ENCODE measurements at places on chromosomes 12 and 14. TPM values are rescaled to one million over a fixed set of nuclear protein-coding genes. Genes with fewer than 3 reads are reported as not detected.

GRCh38 chr12:77033658-77034536 lies 31.5 kb downstream of the E2F7 start:
- no peak for DNase-seq
- H3K4me3 ChIP-seq: no peak overlapping the region
- no peak overlapping the region for H3K27ac ChIP-seq
- no peaks in the 10 kb centered on the region for H3K4me1 ChIP-seq

GRCh38 chr12:109451400-109451799 lies 25.7 kb downstream of the KCTD10 start:
- no peak overlapping the region for H3K27ac ChIP-seq
- peaks cover 8% of the 10 kb centered on the region for H3K36me3 ChIP-seq
- H3K4me1 ChIP-seq: no peaks in the 10 kb centered on the region
- H3K4me3 ChIP-seq: no peak overlapping the region
- no peaks in the 10 kb centered on the region for H3K27me3 ChIP-seq

DNA sequence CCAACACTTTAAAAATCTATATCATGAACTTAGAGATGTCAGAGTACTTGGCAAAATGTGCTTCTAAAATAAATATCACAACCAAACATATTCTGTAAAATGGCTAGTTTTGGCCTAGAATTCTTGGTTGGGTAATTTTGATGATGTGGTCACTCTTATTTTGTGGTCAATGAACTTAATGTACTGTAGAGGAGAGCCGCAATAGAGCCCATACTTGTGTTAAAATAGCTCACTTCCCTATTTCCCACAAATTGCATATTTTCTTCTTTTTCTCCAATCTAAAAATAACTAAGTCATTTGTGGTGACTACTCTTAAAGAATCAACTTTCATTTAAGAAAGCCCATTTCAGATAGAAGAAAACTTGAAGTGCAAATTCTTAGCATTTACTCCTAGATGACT lies 619.4 kb downstream of the CCER1 start:
- H3K27me3 ChIP-seq: no peaks in the 10 kb centered on the region
- DNase-seq: no peak
- no peaks in the 10 kb centered on the region for H3K36me3 ChIP-seq
- H3K4me3 ChIP-seq: no peak overlapping the region
- H3K27ac ChIP-seq: no peak overlapping the region
- H3K4me1 ChIP-seq: no peaks in the 10 kb centered on the region

GRCh38 chr12:130791629-130792028 lies 47.4 kb downstream of the STX2 start:
- no peak overlapping the region for H3K4me3 ChIP-seq
- H3K27ac ChIP-seq: no peak overlapping the region
- no peaks in the 10 kb centered on the region for H3K27me3 ChIP-seq
- no peak for DNase-seq
- peaks cover 14% of the 10 kb centered on the region for H3K36me3 ChIP-seq
- no peaks in the 10 kb centered on the region for H3K4me1 ChIP-seq

GRCh38 chr12:52232203-52232673 lies 805 bp upstream of the KRT7 start:
- no peaks in the 10 kb centered on the region for H3K36me3 ChIP-seq
- no peaks in the 10 kb centered on the region for H3K4me1 ChIP-seq
- DNase-seq: no peak
- no peak overlapping the region for H3K27ac ChIP-seq

DNA sequence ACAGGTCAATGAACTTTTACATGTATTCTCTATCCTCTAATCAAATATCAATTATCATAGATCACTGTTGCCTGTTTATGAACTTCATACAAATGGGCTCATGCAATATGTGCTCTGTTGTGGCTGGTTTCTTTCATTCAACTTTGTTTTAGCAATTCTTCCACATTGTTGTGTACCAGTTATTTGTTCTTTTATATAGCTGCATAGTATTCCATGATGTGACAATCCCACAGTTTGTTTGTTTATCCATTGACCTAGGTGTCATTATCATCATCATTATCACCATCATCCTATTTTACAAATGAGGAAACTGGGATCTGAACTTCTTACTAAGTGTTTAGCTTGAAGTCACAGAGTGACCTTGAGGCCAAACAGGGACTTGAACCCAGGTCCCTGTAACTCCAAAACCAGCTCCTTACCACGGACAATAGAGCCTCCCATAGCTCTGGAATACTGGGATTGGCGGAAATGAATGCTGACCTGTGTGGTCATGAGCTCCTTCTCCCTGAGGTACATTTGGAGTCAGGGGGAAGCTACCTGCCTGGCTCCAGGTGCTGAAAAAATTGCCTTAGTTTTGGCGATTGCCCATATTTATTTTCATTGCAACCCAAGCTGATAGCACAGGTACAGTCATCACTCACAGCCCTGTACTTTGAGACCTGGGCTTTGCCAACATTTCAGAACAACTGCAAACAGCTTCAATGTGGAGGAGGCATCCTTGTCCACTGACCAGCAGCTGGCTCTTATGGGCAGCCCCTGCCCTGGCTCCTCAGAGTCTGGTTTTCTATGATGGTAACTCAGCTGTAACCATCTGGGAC lies 9.2 kb downstream of the ZFP36L1 start:
- H3K27ac ChIP-seq: no peak overlapping the region
- H3K27me3 ChIP-seq: no peaks in the 10 kb centered on the region
- no peak overlapping the region for H3K4me3 ChIP-seq
- peaks cover 3% of the 10 kb centered on the region for H3K4me1 ChIP-seq
- peaks cover 12% of the 10 kb centered on the region for H3K36me3 ChIP-seq

DNA sequence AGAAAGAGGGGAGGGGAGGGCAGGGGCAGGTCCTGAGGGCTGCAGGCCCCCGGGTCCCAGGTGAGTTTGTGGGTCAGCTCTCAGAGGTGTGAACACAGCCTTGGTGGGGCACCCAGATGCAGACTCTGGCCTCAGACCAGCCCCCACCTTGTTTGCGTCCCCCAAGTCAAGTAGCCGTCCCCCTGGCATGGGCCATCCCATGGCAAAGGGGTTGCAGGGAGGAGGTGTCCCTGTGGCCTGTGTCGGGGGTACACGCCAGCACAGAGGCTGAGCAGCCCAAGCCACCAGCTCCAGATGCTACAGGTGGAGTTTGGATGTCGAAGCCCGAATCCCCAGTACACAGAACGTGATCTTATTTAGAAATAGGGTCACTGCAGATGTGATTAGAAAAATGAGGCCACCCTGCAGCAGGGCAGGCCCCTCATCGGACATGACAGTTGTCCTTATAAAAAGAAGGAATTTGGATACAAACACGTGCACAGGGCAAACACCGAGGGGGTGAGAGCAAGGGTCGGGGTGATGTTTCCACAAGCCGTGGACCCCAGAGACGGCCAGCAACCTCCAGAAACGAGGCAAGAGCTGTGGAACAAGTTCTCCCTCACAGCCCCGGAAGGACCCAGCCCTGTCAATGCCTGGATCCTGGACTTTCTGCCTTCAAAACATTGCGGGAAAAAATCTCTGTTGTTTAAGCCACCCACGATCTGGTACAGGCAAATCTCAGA lies 141.2 kb upstream of the C14orf180 start:
- no peak overlapping the region for H3K27ac ChIP-seq
- peaks cover 3% of the 10 kb centered on the region for H3K4me1 ChIP-seq
- no peak for DNase-seq
- no peaks in the 10 kb centered on the region for H3K27me3 ChIP-seq

- no peaks in the 10 kb centered on the region for H3K36me3 ChIP-seq
- peaks cover 43% of the 10 kb centered on the region for H3K4me1 ChIP-seq
- H3K4me3 ChIP-seq: no peak overlapping the region
- no peaks in the 10 kb centered on the region for H3K27me3 ChIP-seq
- no peak for DNase-seq
- no peak overlapping the region for H3K27ac ChIP-seq
These were observed 16.1 kb upstream of the GRIP1 start for GRCh38 chr12:66694666-66695613.

GRCh38 chr14:24632761-24633160 lies 1.2 kb downstream of the GZMB start:
- H3K36me3 ChIP-seq: no peaks in the 10 kb centered on the region
- no peak overlapping the region for H3K27ac ChIP-seq
- DNase-seq: no peak
- no peaks in the 10 kb centered on the region for H3K27me3 ChIP-seq

GRCh38 chr12:13052421-13052820 lies 8.2 kb downstream of the FAM234B start:
- H3K36me3 ChIP-seq: no peaks in the 10 kb centered on the region
- H3K27ac ChIP-seq: no peak overlapping the region
- no peaks in the 10 kb centered on the region for H3K4me1 ChIP-seq
- H3K4me3 ChIP-seq: no peak overlapping the region

DNA sequence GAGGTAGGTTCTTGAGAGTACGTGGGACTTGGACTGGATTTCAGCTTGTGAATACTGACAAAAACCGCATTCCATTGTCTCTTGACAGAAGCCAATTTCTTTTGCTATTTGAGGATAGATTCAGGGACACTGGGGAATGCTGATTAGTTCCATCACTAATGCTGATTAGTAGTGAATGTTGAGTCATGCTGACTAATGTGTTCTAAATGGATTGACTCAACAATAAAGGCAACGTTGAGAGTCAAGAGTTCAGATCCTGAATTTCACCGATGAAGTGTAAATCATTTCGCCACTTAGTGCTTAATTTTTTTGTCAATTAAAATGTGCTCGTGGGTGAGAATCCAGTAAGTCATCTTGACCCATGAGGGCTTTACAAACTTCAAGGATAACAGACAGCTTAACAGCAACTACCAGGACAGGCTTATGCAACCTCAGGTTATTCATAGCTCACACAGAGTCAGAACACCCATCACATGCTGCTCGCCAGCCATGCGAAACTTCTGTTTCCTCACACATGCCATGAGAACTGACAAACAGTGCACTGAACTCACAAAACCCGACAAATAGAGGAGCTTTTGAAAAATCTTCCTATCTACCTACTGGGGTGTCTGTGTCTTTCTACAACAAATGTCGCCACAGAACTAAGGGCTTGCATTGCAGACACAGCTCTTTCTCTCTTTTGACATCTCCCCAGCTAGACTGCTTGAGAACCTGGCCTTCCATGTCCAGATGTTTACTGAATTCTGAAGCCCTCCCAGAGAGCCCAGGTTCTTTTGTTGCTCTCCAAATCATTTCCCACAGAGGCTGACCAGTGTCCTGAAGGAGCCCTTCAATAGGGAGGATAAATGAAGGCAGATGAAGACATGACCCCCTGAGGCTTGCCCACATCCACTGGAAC lies 316.4 kb downstream of the ZFP36L1 start:
- no peak for DNase-seq
- H3K36me3 ChIP-seq: no peaks in the 10 kb centered on the region
- no peaks in the 10 kb centered on the region for H3K27me3 ChIP-seq
- no peak overlapping the region for H3K27ac ChIP-seq
- H3K4me1 ChIP-seq: peaks cover 6% of the 10 kb centered on the region

DNA sequence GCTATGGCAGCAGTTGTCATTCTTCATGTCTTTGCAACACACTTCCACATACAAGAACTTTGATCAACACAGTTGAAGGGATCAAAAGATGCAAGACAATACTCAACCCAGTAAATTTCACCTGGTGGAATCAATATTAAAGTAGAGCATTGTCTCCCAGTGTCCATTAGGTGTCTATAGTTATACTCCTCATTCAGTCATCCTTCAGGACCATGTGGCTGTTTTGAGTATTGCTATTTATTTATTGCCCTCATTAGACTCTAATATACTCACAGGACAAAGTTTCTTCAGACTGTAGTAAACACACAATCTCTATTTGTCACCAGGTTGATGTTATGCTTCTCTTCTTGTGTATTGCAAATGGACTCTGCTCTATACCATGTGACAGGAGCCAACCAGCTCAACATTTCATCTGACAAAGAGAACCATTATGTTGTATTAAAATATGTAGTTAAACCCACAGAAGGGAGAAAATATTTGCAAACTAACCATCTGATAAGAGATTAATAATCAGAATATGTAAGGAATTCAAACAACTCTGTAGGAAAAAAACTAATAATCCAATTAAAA lies 146.6 kb downstream of the TGFB3 start:
- no peaks in the 10 kb centered on the region for H3K4me1 ChIP-seq
- H3K36me3 ChIP-seq: peaks cover 9% of the 10 kb centered on the region
- H3K27ac ChIP-seq: no peak overlapping the region
- DNase-seq: no peak
- no peaks in the 10 kb centered on the region for H3K27me3 ChIP-seq

DNA sequence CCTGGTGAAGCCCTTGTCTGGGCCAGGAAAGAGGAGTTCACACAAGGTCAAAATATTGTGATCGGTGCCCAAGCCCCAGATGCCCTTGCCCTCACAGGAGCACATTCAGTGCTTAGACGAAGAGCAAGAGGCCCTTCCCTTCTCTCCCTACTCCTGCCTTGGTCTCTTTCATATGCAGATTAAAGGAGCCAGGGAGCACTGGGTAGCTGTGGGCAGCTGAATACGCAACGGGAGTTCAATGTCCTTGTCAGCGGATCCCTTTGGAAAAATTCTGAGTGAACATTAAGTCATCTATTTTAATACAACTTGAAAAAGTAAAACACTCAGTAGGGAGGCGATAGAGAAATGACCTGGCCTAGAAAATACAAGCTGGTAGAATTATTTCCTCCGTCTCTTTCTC lies 1489.4 kb downstream of the AACS start:
- H3K4me1 ChIP-seq: no peaks in the 10 kb centered on the region
- no peak overlapping the region for H3K4me3 ChIP-seq
- H3K27ac ChIP-seq: no peak overlapping the region
- no peak for DNase-seq
- H3K27me3 ChIP-seq: no peaks in the 10 kb centered on the region

DNA sequence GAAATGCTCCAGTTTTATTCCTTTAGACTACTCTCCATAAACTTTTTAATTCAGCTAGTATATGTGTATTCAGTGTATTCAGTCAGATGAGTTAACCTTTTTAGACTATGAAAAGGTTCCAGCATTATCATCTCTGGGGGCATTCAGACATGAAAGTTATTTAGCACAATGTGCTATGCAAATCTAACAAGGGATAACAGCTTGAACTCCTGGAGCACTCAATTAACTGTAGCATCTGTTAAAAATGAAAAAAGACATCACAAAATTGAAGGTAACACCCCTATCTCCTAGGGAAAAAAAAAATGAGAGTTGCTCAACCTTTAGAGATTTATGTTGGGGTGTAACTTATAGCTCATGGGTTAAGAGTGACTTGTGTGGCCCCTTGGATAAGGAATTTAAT lies 211.5 kb downstream of the PHLDA1 start:
- no peaks in the 10 kb centered on the region for H3K27me3 ChIP-seq
- H3K27ac ChIP-seq: no peak overlapping the region
- DNase-seq: peak; percentile 48
- H3K36me3 ChIP-seq: no peaks in the 10 kb centered on the region
- no peak overlapping the region for H3K4me3 ChIP-seq

GPR84 gene
- total RNA-seq: 0.29 TPM

SRRM4 gene
- total RNA-seq: not detected

CD69 gene
- total RNA-seq: 0.22 TPM

KRT82 gene
- total RNA-seq: not detected

CLEC4C gene
- total RNA-seq: not detected

CCDC197 gene
- total RNA-seq: not detected

CACNA1C gene
- total RNA-seq: not detected

FAIM2 gene
- total RNA-seq: 49.8 TPM

ERP29 gene
- total RNA-seq: 63.2 TPM

STAC3 gene
- total RNA-seq: 5.9 TPM

NKX2-8 gene
- total RNA-seq: not detected

SLCO1B1 gene
- total RNA-seq: not detected

NFKBIA gene
- total RNA-seq: 27.6 TPM
